ENCODE measurements at places on chromosomes 1 and 21.

DNA sequence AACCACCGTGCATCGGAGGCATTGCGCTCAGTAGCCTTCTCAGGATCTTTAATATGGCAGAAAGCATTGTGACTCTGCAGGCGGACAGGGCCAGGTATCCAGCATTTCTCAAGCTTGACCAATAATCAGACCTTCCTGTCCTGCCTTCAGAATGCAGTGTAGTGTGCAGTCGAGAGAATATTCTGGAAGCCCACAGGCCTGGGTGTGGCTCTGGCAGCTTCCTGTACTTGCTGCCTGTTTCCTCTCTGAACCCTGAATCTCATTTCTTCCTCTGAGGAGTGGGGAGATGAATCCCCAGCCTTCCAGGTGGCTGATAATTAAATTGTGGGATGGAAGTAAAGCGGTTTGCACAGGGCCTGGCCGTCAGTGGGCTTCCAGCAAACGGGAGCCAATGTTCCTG is 42.3 kb downstream of the ACTL8 start:
- no peak for DNase-seq

- no peak for DNase-seq
Measured at GRCh38 chr21:33975548-33976081, 60.0 kb upstream of the ATP5PO start.

GRCh38 chr1:11039351-11040104 is 7.5 kb downstream of the MASP2 start:
- no peak for DNase-seq

GRCh38 chr1:241453732-241454131 is 65.8 kb downstream of the FH start:
- no peak for DNase-seq

- DNase-seq: no peak
Measured at GRCh38 chr1:32724678-32725614, 22.4 kb upstream of the SYNC start.

GRCh38 chr1:169121146-169121923 is 14.8 kb downstream of the ATP1B1 start:
- no peak for DNase-seq

GRCh38 chr1:243979396-243979795 is 71.7 kb upstream of the ZBTB18 start:
- DNase-seq: no peak

- DNase-seq: no peak
Measured at GRCh38 chr1:1847061-1847850, 43.6 kb downstream of the GNB1 start.

- DNase-seq: no peak
Measured at GRCh38 chr21:36135391-36136102, 668 bp downstream of the CBR3 start.

DNA sequence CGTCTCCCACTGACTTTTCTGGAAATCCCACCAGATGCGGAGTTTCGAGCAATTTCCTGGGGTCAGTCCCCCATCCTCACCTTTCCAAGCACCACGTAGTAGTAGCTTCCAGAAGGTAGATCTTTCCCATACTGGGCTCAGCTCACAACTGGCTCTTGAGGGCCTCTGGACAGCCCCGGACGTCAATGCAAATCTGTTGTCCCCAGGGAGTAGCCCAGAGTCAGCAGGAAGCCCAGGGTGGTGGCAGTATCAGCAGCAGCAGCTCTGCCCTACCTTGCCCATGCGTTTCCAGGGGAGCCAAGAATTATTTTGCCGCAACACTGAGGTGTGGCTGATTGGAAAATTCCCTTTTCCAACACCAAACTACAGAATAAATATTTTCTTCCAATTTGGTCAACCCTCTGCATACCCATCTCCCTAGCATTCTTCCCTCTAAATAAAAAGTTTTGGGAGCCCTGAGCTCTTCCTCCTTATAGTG is 70.3 kb downstream of the CD46 start:
- no peak for DNase-seq

GRCh38 chr1:19087017-19087736 is 122.9 kb downstream of the UBR4 start:
- DNase-seq: no peak

GRCh38 chr1:25355841-25356395 is 17.8 kb downstream of the TMEM50A start:
- no peak for DNase-seq

DNA sequence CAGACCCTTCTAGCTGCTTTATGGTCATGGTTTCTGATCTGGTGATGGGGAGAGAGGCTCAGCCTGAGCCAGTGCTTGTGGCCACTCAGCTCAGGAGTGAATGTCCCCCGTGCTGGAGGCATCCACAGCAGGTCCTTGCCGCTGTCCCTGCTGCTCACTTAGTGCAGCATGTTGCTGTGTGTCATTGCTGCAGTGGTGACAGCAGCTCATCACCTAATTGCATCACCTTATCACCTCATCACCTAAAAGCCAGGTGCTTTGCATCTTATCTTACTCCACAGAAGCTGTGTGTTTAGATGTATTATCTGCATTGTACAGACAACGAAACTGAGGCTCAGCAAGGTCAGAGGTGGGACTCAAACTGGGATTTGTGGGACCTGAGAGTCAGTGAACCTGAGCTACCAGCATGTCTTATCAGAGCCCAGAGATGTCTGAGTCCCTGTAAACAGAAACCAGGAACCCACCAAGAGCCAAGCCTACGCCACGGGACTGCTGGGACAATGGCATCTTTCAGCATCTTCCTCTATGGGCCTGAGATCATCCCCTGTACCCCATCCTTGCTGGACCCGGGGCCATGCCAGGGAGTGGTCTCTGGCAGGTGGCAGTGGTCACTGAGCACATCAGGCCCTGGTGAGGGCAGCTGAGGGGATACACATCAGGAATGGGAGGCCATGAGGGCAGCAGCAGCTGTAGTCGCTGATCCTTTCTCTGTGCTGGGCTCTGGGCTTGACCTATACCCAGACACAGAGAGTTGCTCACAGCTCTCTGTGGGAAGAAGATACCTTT is 6.5 kb downstream of the PODN start:
- no peak for DNase-seq

DNA sequence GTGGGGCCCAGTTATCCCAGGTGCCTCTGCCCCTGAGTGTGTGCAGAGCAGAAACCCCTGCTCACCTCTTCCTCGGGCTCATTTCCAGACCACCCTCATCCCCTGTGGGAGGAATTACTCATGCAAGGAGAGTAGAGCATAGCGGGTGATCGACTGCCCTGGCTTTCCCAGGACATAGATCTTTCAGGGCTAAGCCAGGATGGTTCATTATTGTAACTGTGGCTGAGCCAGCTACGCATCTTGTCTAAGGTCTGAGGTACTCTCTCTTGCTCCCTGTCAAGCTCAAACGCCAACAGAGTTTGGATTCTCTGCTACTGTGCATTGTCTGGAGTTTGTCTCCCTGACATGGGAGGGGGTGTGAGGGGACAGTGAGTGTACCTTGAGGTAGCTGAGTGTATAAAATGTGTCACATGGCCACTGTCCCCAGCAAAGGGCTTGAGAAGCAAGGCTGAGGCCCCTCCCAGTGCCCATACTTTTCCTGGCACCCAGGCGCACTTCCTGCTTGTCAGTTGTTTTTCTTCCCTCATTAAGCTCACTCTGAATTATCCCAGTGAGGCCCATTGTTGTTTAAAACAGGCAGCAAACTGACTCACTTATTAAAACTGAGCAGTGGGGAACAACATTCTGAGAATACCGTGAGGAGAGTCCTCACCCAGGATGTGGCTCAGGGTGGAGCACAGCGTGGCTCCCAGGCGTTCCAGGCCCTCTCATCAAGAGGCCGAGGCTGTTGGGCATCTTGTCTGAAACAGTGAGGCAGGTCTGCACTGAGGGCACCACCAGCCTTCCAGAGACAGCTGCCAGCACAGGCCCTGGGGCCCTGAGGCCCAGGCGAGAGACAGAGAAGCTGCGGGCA is 92.9 kb downstream of the LAMC2 start:
- no peak for DNase-seq

DNA sequence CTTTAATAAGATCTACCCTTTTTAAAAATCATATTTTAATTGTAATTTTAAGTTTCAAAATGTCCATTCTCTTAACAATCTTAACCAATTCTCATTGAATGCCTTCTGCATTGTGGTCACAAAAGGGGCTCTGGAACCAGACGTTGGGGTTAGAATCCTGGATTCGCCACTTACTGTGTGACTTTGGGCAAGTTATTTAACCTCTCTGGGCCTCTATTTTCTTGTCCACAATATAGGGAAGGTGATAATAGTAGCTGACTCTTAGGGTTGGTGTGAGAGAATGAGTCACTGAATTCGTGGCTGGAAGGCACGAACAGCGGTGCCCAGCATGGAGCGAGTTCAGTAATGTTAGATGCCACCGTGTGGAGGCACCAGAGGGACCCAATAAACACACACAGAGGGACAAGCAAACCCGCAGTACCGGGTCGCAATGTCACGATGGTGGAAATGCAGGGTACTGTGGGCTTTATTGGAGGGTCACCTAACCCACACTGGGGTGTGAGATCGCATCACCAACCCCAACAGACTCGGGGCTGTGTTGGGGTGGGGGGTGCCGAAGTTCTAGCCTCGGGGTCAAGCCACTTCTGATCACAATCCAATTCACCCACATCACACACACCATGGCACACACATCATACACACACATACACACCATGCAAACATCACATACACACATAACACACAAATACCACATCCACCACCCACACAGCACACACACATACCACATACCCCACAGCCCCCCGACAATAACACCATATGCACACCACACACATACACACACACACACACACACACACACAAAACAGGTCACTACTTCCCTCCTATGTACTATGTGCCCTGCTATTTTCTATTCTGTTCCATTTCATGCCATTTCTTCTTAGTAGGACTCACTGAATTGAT is 27.0 kb upstream of the IFNAR2 start:
- no peak for DNase-seq

Data from NCI-H1436 treated with DMSO at 0.1 percent for 48 hours (cell line).